ENCODE measurements at places on chromosomes 11 and 22.

DNA sequence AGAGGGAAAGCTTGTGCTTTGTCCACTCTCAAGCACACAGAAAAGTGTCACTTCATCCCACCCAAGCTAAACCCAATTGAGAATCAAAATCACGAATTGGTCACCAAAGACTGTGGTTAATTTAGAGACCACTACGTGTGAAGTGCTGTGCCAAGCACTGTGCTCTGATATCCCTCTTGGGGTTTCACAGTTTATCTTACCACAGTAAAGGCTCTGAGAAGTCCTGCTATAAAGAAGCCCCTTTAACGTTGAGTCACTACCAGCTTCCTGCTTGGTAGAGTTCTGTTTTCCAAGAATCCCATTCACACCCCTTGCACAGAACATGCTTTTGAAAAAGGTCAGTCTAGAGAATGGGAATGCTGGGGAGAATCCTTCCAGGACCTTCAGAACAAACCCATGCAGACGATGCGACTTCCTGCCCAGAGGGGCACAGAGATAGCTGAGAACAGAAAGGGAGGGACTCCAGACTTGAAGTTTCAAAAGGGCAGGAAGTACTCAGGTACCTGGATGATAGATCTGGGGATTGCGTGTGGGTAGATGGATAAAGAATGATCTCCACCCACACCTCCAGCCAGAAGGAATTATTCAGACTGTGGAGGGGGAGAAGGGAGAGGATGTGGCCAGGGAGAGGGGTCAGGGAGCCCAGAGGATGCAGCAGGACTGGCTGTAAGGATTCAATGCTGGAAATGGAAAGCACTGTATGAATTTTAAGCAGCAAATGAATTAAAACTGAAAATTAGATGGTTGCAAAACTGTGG, 18.1 kb upstream of the TSPAN18 start:
- DNase-seq, result no peak

DNA sequence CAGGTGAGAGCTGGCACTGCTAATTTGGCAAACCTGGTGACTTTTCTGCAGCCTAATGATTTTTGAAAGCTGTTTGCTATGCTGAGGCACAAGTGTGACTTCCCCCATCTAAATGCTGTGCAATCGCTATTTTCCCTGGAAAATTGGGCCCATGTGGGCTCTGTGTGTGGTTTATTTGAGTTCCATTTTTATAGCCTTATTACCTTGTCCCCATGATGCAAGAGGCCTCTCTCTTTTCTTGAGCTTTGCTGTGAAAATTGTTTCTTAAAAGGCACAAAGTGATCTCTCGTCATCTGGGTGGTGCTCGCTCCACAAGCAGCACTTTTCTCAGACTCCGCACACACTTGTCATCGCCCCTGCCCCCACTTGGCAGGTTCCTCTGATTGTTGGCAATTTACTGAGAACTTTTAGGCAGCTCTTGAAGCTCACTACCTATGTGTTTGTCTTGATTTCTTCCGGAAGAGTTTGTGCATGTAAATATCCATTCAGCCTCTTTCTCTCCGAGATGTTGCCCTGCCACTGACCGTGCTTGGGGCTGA, 24.9 kb downstream of the BMAL1 start:
- no peak for DNase-seq

- DNase-seq, result no peak
These were observed 12.6 kb downstream of the JAML start for GRCh38 chr11:118212131-118212725.

GRCh38 chr22:23682077-23682476, 8.7 kb upstream of the RGL4 start:
- DNase-seq, result no peak

- DNase-seq, result no peak
These were observed 151.0 kb downstream of the MPPED1 start for GRCh38 chr22:43562843-43563242.

- peak; percentile 12 for DNase-seq
These were observed 125.3 kb downstream of the MPPED1 start for GRCh38 chr22:43537019-43537585.

DNA sequence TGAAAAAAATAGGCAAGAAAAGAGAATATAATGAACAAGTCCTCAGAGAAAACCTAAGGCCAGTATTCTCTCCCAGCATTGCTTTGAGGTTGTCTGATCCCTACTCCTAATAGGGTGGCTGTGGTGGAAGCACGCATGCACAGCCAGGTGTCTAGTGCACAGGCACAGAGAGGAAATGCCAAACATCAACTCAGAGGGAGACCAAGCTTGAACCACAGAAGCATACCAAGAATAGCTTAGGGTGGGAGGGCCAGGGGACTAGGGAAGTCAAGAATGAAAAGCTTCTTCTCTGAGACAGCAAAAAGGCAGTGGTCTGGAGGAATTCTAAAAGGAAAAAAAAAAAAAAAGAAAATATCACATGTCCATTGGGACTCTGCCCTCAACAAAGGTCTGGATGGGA, 244.1 kb upstream of the API5 start:
- DNase-seq, result no peak

GRCh38 chr11:10605941-10606381, 37.5 kb upstream of the LYVE1 start:
- DNase-seq, result no peak

- no peak for DNase-seq
These were observed 60.6 kb downstream of the RTL6 start for GRCh38 chr22:44437216-44438055.

DNA sequence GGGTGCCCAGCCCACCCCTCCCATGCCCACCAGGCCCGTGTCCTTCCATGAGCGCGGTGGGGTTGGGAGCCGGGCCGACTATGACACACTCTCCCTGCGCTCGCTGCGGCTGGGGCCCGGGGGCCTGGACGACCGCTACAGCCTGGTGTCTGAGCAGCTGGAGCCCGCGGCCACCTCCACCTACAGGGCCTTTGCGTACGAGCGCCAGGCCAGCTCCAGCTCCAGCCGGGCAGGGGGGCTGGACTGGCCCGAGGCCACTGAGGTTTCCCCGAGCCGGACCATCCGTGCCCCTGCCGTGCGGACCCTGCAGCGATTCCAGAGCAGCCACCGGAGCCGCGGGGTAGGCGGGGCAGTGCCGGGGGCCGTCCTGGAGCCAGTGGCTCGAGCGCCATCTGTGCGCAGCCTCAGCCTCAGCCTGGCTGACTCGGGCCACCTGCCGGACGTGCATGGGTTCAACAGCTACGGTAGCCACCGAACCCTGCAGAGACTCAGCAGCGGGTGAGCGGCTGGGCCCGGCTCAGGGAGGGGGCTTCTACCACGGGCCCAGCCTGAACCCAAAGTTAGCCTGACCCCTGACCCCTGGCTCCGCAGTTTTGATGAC, 3.0 kb downstream of the PKP3 start:
- peak; percentile 67 for DNase-seq

- DNase-seq, result no peak
These were observed 32.7 kb downstream of the ARHGAP42 start for GRCh38 chr11:100719809-100720221.

GRCh38 chr11:30960387-30960992, 374.3 kb upstream of the MPPED2 start:
- no peak for DNase-seq

GRCh38 chr11:65808744-65809341, 22.0 kb downstream of the OVOL1 start:
- no peak for DNase-seq
